ENCODE measurements at places on chromosomes 1 and 21. TPM values are rescaled to one million over a fixed set of nuclear protein-coding genes. Genes with fewer than 3 reads are reported as not detected.

Gene TMEM200B
- 2.1 TPM for total RNA-seq

- no peak for DNase-seq
These were observed 3.1 kb downstream of the KIFAP3 start for GRCh38 chr1:170071378-170071777.

GRCh38 chr1:7266561-7266960, 481.3 kb downstream of the CAMTA1 start:
- DNase-seq = no peak

DNA sequence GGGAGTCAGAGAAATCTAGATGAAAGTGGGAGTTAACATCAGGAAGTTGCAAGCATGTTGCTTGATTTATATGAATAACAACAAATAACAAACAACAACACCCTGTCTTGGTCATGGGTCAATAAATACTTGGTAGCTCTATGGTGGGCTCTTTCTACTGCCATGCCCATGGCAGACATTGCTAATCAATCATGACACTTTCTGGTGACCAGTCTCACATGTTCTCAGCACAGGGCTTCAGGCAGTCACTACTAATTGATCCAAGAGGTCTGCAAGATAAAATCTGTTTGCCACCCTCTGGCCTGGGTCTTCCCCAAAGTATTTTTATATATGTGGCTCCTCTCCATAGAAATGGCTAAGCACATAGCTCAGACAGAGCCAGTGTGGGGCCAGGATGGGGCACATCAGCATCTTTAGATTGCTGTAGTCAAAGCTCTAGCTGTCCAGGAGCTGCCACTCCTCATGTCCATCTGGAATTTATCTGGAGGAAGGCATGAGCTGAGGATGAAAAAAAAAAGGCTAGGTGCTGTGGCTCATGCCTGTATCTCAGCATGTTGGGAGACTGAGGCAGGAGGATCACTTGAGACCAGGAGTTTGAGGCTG, 51.2 kb downstream of the STUM start:
- no peak for DNase-seq

Gene ZSCAN20
- 5.5 TPM for total RNA-seq

Data from upper lobe of left lung (tissue), 6 donors.